Activated CD8-positive, alpha-beta T cell treated with anti-CD3 and anti-CD28 coated beads for 36 hours (primary cell): ENCODE measurements at places on chromosomes 3 and 15.
A peak's percentile ranks its signal among the peaks of the same experiment; 100 is the strongest.

- DNase-seq = no peak
Measured at GRCh38 chr3:13112521-13113345, 39.5 kb upstream of the IQSEC1 start.

DNA sequence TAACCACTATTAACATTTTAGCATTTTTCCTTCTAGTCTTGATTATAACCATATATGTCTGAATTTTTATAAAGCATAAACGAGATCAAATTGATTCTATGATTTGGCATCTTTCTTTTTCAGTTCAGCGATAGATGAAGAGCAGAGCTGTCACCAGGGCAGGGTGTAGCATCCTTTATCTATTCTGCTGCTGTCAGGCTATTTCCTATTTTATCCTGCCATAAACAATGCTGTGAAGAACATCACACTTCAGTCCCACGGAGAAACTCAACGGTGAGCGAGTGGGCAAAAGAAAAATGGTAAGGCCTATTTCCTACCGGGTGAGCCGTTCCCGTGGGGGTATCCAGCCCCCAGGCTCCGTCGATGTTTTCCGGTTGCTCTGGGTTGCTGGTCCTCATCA, 15.5 kb downstream of the TMEM40 start:
- DNase-seq = no peak

DNA sequence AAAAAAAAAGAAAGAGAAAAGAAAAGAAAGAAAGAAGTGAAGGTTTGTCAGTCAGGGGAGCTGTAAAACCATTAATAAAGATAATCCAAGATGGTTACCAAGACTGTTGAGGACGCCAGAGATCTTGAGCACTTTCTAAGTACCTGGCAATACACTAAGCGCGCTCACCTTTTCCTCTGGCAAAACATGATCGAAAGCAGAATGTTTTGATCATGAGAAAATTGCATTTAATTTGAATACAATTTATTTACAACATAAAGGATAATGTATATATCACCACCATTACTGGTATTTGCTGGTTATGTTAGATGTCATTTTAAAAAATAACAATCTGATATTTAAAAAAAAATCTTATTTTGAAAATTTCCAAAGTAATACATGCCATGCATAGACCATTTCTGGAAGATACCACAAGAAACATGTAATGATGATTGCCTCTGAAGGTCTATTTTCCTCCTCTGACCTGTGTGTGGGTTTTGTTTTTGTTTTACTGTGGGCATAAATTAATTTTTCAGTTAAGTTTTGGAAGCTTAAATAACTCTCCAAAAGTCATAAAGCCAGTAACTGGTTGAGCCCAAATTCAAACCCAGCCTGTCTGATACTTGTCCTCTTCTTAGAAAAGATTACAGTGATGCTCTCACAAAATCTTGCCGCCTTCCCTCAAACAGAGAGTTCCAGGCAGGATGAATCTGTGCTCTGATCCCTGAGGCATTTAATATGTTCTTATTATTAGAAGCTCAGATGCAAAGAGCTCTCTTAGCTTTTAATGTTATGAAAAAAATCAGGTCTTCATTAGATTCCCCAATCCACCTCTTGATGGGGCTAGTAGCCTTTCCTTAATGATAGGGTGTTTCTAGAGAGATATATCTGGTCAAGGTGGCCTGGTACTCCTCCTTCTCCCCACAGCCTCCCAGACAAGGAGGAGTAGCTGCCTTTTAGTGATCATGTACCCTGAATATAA, 2.0 kb downstream of the B2M start:
- DNase-seq = no peak

DNA sequence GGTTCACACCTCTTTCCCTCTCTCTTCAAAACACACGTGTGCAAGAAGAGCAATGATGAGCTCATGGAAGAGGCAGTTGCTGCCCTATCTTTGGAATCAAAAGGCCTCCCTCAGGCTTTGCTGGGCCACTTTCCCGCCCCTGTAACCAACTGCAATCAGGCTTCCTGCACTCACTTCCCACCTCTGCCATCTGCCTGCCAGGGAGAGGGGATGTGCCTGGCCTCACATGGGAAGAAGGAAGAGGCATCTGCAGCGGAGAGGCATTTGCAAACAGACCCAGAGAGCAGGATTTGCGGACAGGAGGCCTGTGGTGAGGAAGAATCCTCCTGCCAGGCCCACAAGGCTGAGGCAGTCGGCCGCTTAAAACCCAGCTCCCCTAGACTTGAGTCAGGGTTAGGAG, 175.6 kb upstream of the ATP10A start:
- DNase-seq = no peak

DNA sequence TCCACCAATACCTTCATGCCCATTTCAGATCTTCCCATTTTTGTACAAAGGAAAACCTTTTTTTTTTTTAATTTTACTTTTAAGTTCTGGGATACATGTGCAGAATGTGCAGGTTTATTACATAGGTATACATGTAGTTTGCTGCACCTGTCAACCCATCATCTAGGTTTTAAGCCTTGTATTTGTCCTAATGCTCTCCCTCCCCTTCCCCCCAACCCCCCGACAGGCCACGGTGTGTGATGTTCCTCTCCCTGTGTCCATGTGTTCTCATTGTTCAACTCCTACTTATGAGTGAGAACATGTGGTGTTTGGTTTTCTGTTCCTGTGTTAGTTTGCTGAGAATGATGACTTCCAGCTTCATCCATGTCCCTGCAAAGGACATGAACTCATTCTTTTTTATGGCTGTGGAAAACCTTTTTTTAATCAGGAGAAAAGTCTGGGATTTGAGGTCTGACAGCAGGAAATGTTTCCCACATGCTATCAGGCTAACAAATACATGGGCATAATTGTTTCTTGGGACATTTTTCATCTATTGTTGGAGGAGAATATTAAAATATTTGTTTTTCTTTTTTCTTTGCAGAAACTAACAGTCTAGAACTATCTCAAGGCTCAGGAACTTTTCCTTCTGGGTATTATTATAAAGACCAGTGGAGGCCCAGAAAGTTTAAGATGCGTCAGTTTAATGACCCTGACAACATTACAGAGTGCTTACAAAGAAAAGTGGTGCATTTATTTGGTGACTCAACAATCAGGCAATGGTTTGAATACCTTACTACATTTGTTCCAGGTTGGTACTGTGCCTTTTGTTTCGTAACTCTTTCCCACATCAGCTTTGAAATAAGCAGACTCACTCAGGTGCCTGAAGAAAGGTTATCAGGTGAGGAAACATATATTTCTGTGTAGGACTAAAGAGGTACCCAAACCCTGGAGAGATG, 32.8 kb upstream of the NFKBIZ start:
- no peak for DNase-seq

DNA sequence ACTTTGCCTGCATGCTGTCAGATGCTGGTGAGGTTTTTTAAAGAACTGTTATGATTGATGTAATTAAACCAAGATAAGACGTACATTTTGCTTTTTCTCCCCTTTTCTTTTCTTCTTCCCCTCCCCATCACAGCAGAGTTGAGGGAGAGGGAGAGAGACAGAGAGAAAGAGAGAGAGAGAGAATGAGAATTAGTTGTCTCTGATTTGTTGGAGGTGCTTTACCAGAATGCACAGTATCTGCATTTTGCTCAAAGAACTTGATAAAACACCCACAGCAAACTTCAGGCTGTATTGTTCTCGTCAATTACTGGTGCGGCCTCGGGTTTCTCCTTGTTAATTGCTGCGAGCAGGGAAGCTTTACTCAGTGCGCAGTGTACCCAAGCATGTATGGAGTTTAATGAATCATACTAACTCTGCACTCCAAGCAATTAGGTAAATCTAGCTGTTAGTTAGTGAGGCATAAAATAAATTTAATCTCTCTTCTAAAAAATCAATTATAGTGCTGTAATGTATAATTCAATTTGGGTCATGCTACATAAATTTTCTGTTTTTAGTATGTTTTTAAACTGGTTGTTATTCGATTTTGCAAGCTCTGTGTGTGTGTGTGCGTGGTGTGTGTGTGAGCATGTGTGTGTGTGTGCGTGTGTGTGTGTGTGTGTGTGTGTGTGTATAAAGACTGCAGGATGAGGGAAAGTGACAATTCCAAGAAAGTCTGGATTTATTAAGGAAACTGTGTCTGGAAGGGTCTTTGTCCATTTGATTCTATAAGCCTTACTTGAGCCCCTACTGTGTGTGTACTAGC, 273.4 kb downstream of the TLE3 start:
- DNase-seq = no peak

DNA sequence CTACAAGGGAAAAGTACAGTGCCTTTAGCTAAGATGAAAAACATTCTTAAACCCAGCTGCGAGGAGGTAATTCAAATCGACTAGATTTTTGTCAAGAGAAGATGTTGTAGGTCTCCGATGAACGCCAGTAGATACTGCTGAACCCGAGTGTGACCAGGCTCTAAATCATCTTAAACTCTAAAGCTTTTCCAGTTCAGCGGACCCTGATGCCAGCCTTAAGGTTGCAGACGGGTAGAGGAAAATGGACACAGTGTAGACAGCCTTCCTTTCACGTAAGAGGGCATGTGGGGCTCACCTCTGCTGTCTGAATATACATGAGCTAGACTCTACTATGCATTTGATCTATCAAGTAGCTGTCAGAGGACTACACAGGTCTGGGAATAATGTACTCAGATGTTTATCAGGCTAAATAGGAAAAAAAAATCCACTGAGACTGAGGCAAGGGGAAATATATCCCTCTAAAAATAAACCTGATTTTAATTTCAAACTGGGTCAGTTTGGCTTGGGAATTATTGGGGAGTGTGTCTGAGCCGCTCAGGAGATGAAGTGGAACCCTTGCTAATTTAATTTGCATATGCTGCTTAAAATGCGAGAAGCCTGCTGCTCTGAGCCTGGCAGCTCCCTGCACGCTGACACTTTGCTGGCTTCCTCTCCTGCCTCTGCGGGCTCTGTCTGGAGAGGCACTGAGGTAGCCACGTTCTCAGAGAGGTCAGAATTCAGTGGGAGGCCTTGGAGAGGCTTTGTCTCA, 151.9 kb downstream of the CADPS start:
- DNase-seq = no peak

GRCh38 chr15:95448531-95449229, 881.8 kb upstream of the NR2F2 start:
- DNase-seq = no peak

DNA sequence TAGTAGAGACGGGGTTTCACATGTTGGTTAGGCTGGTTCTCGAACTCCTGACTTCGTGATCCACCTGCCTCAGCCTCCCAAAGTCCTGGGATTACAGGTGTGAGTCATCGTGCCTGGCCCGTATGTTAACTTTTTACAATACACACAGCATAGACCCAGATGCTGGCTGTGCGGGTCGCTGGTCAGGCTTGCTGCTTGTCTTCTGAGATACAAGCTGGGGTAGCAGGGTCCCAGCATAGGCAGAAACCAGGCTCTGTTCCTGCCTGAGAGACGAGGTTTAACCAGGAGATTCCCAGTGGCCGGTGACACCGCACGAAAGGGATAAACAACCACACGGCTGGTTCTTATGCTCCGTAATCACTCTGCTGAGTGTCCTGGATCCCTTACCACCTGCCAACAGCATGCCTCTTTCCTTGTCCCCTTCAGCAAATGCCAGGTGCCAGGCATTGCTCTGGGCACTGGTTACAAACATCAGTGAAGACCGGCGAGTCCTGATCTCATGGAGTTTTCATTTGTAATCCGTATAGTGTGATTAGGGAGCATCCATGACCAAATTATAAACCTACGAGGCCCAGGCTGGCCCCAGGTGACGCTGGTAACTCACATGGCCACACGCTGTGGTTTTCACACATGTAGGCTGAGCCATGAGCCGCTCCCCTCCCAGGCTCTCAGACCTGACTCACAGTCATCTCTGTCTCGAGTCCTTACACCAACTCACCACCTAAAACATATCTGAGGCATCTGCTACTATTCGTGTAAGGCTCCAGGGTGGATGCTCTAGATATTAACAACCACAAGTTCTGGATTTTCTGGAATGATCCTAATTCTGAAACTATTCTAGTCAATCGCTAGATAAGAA, 125.7 kb downstream of the PDZRN3 start:
- DNase-seq = peak; percentile 3

GRCh38 chr3:30692498-30693130, 86.2 kb downstream of the TGFBR2 start:
- no peak for DNase-seq

DNA sequence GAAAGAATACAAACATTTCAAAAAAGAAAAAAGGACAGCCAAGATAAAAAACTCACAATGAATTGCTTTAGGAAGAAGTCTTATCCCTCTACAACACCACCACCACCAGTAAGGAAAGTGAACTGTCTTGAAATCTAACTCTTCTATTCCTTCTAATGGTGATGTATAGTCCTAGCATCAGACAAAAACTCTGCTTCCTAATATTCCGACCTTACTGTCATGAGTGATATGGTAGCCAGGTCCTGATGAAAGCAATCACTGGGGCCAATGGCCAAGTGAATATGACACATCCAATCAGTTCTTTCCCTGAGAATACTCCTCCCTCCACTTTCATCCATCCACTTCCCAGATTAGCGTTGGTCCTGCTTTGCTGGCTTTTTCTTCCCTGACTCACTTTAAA, 14.8 kb downstream of the GK5 start:
- no peak for DNase-seq

DNA sequence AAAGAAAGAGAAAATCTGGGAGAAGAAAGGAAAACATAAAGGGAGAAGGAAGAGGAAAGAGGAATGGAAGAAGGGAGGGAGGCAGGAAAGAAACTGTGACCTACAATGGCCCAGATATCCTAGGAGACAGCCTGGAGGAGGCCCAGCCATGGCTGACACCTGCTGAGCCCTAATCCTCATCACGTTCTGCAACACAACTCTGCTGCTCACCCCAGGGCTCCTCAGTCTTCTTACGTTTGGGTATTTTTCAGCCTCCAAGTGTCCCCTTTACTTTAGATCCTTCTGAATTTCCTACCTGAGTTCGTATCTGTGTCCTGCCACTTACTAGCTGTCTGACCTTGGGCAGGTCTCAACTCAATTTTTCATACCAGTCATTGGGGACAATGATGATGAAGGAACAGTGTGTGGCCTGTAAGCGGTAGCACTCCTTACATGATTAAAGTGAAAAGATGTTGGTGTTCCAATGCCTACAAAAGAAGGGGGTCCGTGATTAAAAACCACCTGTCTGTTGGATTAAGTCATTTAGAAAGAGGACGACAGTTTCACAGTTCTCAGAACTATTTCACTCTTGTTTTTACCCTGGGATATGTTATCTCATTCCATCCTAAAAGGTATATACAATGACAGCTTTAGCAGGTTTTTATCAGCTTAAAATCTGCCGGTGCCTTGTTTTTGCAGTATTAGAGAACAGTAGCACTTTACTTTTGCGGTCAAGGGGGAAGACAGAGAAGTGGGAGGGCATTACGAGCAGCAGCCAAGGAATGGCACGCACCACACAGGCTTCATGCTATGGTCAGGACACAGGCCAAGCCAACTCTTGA, 47.4 kb downstream of the CCR4 start:
- no peak for DNase-seq

- no peak for DNase-seq
Measured at GRCh38 chr3:15903164-15903563, 105.4 kb upstream of the ANKRD28 start.

DNA sequence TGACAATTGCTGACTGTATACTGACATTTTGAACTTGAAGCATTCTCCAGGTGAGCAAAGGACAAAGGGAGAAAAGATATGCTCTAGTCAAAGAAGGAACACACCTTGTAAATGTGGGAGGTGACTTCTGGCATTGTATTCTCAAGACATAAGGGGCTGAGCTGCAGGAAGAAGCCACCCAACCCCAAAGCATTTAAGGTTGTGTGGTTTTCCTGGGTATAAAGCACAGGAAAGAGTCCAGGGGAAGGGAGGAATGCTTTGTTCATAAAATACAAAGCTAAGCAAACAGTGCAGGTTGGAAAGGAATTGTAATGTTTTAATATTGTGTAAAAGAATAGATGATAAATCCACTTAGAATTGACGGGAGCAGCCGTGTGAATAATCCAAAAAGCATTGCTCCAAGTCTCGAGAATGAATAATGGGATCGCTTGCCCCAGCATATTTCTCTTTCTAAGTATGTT, 102.4 kb upstream of the LRIG1 start:
- no peak for DNase-seq

- peak; percentile 51 for DNase-seq
Measured at GRCh38 chr15:42691308-42691707, 45.6 kb downstream of the CDAN1 start.
